Activated naive CD4-positive, alpha-beta T cell treated with anti-CD3 and anti-CD28 coated beads, Interleukin-2, amount 50 U/mL, for 72 hours (primary cell): ENCODE measurements at places on chromosomes 5 and 9.

GRCh38 chr9:98317134-98317857, 61.8 kb upstream of the TBC1D2 start:
- no peak for DNase-seq

DNA sequence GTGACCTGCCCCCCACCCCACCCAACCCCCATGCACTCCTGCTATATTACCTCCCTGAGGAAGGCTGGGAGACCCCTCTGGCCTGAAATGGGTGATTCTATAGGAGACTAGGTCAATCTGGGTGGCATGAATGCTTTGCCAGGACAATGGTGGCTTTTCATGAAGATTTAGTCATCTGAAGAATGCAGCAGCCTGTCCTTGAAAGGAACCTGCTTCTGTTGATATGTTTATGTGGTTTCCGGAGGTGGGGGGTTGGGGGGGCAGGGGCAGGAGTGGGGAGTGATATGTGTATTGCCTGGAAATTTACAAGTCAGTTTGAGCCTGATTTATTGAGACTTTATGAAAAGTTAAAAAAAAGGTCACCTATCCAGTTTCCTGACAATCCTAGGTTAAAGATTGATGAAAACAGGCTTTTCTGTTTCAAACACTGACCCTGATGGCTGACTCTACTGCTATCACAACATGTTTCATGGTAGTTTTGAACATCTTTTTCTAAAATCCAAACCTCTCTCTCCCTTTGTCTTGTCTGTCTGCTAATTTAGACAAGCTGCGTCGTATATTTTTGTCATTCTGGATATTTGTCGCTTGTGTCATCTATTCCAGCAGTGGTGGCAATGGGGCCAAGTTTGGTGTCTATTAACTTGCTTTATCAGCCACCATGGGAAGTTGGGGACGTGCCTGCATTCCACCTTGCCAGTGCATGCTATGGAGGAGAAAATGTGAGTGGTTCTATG, 153.7 kb upstream of the EGFLAM start:
- no peak for DNase-seq

DNA sequence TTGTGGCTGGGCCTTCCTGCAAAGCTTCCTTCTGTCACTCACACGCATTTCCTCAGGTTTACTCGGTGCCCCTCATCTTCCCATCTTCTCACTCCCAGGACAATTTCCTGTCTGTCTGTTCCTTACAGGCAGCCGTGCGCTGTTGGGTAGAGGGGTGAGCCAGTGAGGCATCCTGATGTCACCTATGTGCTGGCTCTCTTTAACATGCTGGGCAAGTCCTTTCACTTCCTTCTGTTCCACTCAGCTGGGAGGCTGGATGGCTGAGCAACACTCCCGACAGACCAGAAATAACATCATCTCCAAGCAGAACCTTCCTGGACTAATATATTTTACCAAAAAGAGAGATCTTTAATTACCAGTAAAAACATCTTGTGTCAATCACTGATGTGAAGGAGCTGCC, 103.0 kb downstream of the HSD17B3 start:
- DNase-seq, result no peak

GRCh38 chr9:35510754-35511428, 21.0 kb downstream of the RUSC2 start:
- DNase-seq, result no peak

DNA sequence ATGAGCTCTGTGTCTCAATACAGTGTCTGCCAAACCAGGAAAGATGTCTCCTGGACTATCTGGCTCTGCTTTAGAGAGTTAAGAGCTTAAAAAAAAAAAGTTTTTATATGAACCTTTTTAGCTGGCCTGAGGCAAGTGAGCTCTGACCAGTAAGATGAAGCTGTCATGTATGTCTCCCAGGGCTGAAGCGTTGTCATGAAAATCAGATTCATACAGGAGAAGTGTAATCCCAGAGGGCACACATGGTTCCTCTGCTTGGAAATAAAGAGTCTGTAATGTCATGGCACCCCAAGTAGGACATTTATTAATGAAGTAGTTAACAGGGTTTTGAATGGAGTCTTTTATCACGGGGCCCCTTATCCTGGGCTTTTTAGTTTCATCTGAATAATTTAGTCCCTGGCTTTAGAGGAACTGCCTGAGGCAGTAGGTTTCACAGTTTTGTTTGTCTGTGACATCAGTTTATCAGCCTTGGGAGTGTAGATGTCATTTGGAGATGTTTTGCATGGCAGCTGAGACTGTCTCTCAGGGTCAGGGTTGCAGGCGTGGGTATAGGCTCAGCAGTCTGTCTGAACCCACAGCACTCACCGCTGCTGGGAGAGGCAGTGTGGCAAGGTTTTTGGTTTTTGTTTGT, 223.3 kb downstream of the DIRAS2 start:
- DNase-seq, result no peak

- DNase-seq, result no peak
Observed at GRCh38 chr5:65142511-65143011, 339.2 kb downstream of the ADAMTS6 start.

DNA sequence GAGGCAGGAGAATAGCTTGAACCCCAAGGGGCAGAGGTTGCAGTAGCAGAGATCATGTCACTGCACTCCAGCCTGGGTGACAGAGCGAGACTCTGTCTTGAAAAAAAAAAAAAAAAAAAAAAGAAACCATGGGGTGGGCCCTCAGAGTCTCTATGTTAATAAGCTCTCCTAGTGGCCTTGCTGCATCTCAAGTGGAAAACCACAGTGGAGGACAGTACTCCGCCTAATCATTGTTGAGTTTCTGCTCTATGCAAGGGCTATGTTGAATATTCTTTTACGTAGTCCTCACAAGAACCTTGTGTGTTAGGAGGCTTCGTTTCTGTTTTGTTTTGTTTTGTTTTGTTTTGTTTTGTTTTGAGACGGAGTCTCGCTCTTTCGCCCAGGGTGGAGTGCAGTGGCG, 48.9 kb downstream of the TJP2 start:
- DNase-seq, result no peak

DNA sequence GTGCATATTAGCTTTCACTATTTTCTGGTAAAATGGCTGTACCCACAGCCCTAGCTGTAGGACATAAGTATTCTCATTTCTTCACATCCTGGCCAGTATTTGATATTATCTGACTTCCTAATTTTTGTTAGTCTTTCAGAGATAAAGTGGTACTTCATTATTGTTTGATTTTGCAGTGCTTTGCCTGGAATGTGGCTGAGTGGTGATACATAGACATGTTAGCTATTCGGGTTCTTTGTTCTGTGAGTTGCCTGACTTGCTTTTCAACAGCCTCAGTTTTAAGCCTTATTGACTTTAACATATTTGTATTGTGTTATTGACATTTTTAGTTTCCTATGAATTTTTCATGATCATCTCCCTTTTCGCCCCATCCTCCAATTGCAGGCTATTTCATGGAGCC, 161.1 kb downstream of the GABBR2 start:
- DNase-seq, result no peak

DNA sequence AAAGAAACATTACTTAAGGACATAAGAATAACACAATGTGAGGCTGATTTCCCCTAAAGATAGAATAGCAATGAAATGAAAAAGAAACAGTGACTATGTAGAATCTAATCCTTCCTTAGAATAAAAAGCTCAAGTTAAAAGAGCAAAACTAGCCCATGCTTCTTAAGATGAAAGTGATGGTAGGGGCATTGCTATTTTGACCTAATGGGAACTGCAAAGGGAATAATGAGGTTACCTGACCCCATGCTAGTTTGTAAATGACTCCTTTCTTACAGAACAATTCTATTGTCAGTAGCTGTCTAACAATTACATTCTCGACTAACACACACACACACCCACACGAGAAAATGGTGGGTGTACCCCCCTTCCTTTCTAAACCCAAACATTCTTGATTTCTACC, 575.8 kb downstream of the CSNK1G3 start:
- no peak for DNase-seq

GRCh38 chr9:126671381-126671831, 57.7 kb downstream of the LMX1B start:
- no peak for DNase-seq

GRCh38 chr9:87601176-87601575, 103.5 kb downstream of the DAPK1 start:
- no peak for DNase-seq

DNA sequence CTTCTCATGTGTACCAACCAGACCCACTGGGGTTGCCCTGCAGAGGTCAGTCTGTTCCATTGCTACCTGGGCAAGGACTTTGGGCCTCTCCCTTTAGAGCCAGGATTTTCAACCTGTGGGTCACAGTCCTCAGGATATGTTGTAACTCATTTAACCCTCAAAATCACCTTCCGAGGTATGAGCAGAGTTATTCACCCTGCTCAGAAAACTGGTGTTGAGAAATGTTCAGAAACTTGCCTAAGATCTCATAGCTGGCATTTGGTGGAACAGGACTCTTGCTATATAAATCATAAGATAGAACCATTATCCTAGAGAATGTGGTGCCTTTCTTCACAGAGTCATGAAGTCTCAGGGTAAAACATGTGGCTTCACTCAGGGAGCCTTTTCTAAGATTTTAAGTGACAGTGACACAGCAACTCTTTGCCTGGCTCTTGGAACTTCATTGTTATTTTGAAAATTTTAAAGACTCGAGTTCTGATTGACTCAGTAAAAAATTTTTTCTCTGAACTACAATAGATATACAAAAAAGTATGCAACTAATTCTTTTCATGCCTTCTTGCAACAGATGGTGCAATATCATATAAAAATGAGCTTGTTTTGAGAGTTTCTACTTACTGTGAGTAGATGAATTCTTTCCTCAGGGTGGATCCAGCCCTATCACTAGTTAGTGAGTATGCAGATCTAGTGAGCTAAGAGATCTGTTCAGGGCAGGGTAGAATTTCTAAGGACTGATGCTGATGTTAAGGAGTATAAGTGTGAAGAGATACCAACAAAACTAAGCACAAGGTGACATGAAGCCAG, 29.5 kb downstream of the CAST start:
- no peak for DNase-seq

DNA sequence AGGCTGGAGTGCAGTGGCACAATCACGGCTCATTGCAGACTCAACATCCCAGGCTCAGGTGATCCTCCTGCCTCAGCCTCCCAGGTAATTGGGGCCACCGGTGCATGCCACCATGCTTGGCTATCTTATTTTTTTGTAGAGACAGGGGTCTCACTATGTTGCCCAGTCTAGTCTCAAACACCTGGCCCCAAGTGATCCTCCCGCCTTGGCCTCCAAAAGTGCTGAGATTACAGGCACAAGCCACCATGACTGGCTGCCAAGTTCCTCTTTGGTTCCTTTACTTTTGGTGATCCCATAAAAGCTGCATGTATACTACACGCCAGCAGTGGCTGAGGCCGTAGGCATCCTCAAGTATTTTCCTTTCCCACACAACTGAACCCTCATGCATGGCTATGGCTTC, 11.4 kb downstream of the ARL15 start:
- DNase-seq, result no peak

GRCh38 chr9:28270156-28270555, 696.9 kb upstream of the C9orf72 start:
- DNase-seq, result no peak

GRCh38 chr5:89187883-89188465, 305.0 kb upstream of the MEF2C start:
- no peak for DNase-seq

DNA sequence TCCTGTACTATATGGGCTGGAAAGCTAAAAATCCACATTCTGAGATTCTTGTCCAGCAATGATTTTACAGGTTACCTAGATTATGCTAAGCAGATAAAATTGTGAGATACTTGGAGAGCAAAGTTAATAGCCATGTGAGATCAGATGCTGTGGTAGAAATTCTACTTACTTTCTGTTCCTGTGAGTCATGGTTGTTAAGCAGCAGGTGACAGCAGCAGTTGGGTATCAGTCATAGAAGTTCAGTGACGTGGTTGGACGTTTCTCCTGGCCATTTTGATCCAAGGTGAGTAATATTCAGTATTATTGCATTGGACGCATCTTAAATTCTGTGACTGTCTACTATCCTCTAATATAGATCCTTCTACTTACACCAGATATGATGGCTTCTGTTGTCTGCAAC, 524.5 kb downstream of the TMEM38B start:
- no peak for DNase-seq

- no peak for DNase-seq
Observed at GRCh38 chr9:84756171-84756570, 86.6 kb downstream of the NTRK2 start.

GRCh38 chr5:111383288-111383970, 128.9 kb downstream of the STARD4 start:
- DNase-seq, result no peak

GRCh38 chr9:127159949-127160610, 37.6 kb upstream of the ANGPTL2 start:
- peak; percentile 44 for DNase-seq

- no peak for DNase-seq
Observed at GRCh38 chr5:105617436-105618215, 2053.1 kb downstream of the EFNA5 start.

- DNase-seq, result peak; percentile 13
Observed at GRCh38 chr9:4197548-4197947, 102.3 kb downstream of the GLIS3 start.
